NCI-H748 treated with DMSO at 0.1 percent for 48 hours (cell line): ENCODE measurements at places on chromosomes 2 and 18.

GRCh38 chr2:212532585-212532984 is 6.0 kb downstream of the ERBB4 start:
- no peak for DNase-seq

DNA sequence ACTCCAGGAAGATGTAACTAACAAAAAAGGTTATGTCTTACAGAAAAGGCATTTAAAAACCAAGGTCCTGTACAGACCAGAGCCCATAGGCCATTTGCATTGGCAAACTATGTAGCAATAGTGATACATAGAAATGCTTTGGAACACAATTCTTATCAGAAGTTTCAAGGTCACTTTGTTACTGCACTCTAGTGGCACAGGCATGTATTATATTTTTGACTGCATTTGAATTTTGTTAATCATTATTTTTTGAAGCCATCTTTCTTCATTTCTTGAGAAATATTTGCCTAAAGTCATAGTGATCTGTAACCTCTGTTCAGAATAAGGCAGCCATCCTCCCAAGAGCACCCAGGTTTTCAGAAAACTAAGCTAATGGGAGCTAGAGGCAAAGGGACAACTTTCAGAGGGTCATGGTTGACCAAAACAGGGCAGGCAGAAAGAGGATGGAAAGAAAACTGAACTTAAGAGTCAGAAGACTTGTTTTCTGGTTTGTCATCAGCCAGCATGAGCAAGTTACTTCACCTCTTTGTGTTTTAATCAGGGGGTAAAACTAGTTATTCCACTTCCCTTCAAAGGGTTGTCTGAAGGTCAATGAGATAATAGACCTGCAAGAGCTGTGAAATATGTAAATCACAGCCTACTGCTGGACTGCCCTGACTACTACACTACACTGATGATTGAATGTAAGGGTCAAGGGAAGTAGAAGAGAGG is 41.5 kb downstream of the SLC38A11 start:
- peak; percentile 38 for DNase-seq

DNA sequence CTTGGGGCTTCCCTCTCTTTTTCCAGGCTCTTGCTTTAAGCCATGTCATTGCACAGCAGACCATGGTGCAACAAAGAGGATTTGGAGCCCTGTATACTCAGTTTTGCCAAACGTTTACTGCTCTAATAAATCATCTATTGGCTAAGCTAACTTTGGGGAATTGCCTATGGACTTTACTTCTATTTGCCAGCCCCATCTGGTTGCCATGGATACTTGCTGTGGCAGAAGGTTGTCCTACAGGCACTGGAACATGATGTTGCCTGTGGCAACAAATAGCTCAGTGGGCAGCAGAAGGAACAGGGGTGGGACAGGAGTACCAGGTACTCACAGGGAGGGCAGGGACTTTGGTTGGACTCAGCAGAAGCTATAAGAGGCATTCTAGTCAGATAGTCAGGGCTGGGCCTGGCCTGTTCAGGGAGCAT is 129.7 kb downstream of the CCDC85A start:
- no peak for DNase-seq

DNA sequence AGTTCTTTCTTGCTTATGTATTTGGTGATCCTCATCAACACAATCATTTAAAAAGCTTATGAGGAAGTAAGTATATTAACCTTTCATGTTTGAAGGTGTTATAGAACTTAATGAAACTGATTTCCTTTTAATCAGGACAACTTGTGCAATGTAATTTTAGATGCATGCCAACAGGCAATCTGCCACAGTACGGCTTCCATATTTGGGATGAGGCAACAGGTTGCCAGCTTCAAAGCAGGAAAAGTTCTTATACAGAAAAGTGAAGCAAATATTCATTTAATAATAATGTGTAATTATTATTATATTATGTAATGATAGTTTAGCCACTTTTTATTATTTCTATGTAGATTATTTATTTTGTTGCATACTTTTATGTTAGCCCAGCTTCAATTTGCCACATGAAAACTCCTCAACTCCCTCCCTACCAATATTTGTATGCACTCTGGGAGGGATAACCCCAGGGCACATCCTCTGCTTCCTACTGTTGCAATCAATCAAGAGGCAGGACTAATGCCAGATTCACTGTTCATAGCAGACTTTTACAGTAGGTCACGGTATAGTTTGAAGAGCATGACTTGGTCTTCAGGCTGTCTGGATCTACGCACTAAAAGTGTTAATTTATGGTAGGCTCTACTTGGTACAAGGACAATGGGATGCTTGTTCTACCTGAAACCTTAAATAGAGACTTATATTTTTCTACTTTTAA is 277.2 kb downstream of the AGPS start:
- DNase-seq, result no peak

- no peak for DNase-seq
Observed at GRCh38 chr2:24918326-24919036, 1.6 kb downstream of the ADCY3 start.

DNA sequence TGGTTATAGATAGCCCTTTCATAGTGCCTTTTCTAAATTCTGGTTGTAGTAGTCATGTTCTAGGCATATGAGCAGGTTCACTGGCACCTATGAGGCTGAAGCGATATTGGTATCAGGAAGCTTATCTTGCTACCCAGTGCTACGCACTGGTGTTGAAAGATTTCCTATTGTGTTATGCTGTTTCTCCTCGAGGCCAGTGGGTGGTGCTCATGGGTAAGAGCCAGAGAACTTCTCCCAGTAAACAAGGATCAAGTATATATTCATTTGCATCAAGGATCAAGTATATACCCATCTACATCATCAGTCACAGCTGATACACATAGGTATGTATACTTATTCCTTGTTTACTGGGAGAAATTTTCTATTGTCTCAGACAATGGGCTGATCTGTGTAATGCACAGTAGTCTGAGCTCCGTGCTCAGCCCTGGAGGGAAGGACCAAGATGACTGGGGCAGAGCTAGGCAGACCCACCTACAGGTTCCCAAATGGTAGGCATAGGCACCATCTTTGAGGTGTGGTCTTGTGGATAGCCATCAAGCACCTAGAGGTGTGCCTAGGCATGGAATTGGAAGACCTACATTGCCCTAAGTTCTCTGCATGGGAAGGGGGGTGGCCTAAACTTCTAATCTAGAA is 101.2 kb upstream of the GALNT13 start:
- DNase-seq, result no peak

DNA sequence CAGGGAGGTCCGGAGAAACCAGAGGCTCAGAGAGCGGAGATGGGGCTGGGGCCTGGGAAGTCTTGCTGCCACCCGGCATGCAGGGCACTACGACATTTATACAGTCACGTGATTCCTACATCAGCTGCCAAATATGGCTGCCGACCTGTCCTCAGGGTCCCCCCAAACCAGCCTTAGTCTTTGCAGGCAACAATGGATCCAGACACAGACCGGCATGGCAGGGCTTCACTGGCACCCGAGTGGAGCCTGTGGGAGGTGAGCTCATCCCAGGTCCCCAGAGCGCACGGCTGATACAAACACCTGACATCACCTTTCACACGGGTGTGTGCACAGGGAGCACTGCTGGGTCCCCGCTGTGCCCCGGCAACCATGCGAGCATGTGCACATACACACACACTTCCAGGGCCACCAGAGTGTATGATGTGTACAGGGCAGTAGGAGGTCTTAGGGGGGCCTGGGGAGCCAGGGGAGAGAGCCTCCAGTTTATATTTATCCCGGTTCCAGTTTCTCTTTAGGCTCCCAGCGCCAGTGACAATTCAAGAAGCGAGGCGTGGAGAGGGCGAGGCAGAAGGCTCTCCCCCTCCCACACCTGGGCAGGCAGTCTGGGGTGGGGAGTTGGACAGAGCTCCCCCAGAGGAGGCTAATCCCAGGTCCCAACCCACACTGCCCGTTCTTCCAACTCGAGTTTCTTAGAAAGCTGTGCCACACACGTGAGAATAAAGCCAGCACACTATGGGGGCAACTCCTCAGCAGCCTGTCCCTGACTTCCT is 2.7 kb downstream of the SEMA4C start:
- no peak for DNase-seq

DNA sequence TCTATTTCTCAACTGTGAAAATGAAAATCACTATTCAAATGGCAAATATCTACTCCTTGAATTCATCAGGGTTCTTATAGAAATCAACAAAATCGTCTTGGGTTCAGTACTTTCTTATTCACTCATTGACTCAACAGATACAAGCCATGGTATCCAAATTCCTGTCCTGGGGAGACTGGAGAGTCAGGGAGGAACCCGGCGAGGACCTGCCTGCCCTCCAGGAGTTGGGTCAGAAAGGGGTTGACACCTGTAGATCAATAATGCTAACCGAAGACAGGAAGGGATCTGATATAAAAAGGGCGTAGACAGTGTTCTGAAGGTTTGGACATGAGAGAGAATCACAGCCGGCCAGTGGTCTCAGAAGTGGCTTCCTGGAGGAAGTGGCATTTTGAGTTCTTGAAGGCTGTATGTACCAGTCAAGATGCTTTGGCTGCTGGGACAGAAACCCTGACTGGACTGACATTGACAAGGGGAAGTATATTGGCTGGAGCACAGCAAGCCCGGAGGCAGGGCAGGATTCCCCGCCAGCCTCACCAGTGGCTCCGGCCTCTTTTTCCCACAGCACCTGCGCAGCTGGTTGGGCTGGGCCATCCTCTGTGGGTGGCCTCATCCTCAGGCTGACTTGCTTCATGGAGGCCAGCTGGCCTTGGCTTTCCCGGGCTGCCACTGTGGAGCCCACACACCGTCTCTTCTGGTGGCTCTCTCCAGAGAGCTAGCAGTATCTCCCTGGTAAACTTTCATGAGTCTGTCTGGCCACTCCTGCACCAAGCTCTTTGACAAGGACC is 3.0 kb downstream of the LRRFIP1 start:
- no peak for DNase-seq

GRCh38 chr2:41924024-41924423 is 123.8 kb upstream of the PKDCC start:
- DNase-seq, result no peak

DNA sequence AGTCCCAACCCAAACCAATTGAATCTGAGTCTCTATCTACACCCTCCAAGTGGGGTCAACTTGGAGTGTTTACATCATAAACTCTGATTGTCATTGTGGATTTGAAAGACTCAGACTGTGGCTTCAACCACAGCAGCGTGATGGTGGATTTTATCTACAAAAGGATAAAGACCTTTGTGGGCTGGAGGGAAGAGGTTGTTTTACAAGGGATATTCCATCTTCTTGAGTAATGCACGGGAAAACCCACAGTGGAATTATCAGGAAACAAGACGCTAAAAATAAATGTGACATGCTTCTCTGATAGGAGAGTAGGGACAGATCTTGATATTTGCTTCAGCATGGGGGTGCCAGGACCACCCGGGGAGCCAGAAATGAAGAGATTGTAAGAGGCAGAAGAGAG is 93.5 kb downstream of the LPIN1 start:
- peak; percentile 59 for DNase-seq

DNA sequence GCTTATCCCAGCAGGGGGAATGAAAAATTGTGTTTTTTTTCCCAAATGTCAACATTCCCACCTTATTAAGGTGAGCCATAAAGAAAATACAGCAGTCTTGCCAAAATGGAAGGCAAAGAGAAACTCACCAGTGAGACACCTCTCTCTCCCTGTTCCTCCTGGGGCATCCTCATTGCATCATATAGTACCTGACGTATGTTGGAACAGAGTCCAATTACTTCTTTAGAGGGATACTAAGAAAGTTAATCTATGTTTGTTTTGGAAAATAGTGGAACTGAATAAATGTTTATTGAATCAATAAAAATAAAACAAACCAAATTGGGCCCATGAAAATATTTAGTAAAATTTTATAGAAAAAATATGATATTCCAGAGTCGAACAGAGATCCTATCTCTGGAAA is 700.4 kb downstream of the LRRTM4 start:
- DNase-seq, result no peak

DNA sequence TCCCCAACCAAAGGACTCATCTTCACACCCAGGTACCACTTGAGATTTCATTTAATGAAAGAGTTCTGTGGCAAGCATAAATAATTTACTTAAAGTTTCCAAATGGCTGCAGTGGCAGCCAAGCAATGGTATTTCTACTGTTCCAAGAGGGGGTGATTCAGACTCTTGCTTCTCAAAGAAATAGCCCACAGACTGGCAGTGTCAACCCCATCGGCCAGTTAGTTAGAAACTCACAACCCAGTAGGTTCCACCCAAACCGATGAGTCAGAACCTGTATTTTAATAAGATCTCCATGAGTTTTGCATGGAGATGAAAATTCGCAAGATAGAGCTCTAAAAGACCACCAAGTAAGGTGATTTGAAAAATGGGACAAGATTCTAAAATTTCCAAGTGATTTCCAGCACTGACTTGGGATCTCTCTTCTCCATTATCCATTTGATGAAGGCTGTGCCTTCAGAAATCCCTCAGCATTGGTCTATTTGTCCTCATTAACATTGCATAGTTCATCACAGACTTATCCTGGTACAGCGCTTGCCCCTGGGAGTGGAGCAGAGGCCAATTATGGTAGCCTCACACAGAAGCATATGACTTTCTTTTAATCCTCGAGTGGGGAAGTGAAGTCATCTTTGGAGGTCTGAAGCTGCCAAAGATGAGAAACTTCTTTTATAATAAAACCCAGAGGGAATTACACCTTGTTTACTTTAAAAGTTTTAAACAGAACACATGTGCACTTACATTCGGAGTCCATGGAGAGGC is 361.4 kb upstream of the ID2 start:
- DNase-seq, result no peak

- DNase-seq, result no peak
Observed at GRCh38 chr2:182057002-182057401, 71.3 kb downstream of the PPP1R1C start.

- DNase-seq, result peak; percentile 98
Observed at GRCh38 chr2:183242937-183243336, 118.7 kb downstream of the NUP35 start.

GRCh38 chr2:154556146-154556545 is 142.3 kb upstream of the KCNJ3 start:
- DNase-seq, result no peak

DNA sequence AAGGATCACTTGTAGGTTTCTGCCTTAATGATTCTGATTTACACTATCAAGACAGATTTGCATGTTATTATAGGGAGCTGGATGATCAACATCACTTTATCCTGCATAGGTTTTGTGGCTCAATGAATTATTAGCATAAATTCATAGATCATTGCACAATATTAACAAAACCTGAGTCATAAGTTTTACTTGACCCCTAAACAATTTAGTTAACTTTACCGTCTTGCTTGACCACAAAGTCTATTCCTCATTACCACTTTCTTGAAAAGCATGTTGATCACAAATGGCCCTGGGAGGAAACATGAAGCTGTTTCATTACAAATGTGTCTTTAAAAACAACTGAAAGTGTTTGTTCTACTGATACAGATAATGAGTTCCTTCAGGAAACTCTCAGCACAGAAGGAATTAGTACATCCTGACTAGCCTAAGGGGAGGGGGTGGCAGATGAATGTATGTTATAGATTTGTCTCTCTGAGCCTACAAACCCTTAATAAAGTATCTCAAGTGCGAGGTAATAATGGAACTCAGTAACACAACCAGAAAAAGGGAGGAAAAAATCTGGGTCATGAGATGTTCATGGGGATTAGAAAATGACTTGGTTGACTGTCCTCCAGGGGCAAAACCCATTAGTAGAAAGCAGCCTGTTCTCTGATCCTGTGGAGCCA is 303.4 kb downstream of the PIK3C3 start:
- DNase-seq, result no peak

GRCh38 chr18:23711426-23711825 is 22.2 kb downstream of the LAMA3 start:
- no peak for DNase-seq
